Stimulated activated CD8-positive, alpha-beta memory T cell treated with anti-CD3 and anti-CD28 coated beads, Interleukin-12 subunit alpha, Interleukin-12 subunit beta, amount 100 ng/mL, for 1 hour (primary cell): ENCODE measurements at places on chromosomes 7 and 10.

DNA sequence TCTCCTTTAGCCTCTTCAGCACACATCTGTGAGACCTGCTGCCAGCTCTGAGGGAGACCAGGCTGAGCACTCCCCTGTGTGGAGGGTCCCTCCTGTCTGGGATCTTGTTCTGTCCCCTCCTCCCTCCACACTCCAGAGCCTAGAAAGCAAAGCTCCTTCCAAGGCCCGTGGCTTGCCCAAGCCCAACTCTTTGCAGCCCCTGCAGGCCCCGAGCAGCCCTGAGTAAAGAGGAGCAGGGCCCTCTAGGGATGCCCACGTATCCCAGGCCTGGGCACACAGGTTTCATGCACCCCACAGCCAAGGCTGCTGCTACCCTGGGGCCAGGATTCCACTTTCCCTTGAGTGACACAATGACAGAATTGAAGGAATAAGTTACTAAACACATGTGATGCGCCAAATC lies 24.0 kb downstream of the COBL start:
- no peak for DNase-seq

DNA sequence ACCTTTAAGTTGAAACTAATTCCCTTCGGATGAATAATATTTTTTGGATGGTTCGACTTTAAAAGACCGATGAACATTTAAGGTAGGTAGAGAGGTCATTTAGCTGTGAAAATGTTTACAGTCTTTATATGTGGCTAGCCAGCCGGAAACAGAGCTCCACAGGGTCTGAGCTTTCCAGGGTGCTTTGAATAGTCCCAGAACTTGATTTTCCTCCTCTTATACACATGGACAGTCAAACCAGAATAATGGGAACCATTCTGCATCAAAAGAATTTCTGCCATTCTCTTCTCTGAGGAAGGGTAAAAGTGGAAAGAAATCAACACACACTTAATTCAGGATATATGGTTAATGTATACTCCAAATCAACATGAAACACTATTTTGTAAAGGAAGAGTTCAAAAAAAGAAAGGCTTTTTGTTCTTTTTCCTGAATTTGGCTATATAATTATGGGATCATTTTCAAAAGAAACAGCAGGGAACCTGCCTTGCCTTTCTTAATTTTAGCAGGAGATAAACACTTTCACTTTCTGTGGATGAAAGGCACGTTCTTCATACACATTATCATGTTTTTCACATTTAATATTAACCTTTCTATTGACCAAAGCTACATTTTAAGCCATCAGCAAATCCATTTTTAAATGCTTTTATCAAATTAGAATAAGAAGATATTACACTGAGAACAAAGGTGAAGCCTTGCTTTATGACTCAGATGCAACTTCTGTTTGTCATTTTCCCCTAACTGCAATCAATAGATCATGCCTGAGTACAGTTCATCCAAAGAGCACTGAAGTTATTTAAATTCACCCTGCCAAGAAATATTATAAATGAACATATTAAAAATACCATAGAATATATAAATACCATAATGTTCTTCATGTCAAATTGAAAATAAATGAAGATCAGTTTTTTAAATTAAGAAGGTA lies 307.3 kb downstream of the THSD7A start:
- DNase-seq, result no peak

- no peak for DNase-seq
Observed at GRCh38 chr10:47217113-47217512, 82.9 kb upstream of the GDF10 start.

DNA sequence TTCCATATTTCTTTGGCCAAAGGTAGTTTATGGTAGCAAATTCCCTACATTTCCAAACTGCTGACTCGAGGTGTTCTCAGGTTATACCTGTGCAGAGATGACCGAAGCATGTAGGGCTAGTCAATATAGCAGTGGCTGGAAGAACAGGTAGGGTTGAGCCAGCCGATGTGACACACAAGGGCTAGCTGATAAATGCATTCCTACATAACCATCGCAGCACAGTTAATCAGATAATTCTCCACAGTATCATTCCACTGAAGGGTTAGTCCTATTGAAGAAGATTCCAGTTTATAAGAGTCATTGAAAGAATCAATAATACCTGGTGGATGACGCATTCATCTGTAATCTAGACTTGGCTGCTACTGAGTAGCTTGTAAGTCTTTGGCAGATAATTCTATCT lies 220.0 kb downstream of the KIF20B start:
- no peak for DNase-seq

- DNase-seq, result no peak
Observed at GRCh38 chr10:84606428-84606827, 278.0 kb downstream of the CCSER2 start.

DNA sequence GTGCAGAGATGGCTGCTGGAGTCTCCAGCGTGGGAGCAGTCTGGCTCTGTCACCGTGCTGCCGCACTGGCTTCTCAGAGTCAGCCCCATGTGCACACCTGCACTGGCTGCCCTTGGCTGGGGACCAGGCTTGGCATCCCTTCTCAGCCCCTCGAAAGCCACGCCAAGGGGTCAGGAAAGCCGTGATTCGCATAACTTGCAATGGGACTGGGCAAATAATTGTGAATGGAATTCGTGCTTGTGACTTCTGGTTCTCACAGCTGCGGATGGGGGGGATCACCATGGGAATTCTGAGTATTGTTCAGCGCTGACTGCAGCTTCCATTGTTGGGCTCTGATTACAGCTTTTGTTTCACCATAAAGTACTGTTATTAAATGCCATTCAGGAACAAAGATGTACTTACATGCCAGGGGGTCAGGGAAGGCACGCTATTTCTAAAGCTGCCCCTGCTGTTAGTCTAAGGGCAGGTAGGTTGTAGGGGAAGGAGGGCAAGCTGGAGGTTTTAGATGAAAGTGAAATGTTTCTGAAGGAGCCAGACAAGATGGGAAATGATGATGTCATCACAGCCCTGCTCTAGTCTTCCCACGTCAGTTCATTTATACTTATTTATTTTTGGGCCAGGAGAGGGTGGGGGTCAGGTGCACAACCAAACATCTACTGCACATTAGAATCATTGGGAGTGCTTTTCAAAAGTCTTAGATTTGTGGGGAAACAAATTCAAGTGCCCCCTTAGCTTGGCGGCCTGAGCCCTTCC lies 5.8 kb upstream of the PLEKHA1 start:
- DNase-seq, result no peak

GRCh38 chr10:58275261-58275660 lies 6.3 kb downstream of the CISD1 start:
- DNase-seq, result no peak

DNA sequence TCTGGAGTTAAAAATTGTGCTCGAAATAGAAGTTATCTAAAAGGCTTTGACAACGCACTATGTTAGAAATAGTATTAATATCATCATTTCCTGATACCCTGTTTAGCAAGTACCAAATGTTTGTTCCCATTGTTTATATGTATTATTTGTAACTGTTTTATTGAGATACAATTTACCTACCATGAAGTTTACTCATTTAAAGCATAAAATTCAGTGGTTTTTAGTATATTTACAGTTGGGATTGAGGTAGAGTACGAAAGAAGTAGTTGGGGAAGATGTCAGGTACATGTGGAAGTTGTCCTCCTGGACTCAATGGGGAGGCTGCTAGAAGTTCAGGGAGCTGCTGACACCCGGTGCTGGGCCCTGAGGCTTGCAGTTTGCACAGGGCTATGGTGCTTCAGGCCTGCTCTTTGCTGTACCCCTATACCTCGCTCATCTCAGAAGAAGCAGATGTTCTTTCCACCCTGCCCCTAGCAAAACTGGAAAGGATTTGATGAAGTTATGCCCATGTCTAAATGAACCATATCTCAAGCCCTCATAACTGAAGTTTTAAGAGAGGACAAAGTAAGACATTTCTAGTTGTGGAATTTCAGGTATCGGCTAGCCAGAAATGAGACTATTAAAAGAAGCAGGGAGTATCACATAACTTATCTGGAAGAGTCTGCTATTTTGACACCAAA lies 25.2 kb upstream of the WNT16 start:
- no peak for DNase-seq

- DNase-seq, result no peak
Observed at GRCh38 chr10:70807556-70807955, 8.2 kb upstream of the SGPL1 start.

DNA sequence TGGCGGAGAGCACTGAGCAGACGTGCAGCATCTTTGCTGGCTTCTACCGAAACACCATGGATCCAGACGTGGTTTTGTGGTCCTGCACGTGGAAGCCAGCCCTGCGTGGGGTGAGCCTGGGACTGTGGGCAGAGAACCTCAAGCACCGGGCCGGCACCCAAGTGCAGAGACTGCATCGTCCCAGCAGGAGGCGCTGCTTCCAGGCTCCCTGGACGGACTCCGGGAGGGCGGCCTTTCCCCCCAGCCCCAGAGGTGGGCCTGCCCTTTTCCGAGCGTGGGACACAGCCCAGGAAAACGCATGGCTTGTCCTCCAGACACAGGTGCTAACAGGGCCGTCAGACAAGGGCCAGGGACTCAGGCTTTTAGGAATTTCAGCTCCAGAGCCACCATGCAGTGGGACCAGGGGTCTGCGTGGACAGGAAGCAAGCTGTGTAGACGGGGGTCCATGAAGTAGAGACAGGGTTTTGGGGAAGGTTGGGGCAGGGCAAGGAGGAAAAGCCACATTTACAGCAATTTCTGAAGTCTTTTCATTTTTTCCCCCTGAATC lies 303.9 kb downstream of the WDR37 start:
- DNase-seq, result no peak

DNA sequence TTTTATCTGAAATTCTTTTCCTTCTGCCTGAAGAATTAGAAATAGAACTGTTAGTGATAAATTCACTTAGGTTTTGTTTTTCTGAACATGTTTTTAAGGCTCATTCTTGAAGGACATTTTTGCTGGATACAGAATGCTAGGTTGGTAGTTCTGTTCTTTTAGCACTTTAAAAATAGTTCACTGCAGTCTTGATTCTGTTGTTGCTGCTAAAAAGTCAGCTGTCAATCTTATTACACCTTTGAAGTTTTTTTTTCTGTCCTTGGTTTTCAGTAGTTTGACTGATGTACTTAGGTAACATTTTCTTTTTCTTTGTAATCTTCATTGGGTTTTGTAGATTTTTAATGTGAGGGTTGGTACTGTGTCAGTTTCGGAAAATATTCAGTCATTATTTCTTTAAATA lies 48.7 kb downstream of the C1GALT1 start:
- DNase-seq, result no peak

DNA sequence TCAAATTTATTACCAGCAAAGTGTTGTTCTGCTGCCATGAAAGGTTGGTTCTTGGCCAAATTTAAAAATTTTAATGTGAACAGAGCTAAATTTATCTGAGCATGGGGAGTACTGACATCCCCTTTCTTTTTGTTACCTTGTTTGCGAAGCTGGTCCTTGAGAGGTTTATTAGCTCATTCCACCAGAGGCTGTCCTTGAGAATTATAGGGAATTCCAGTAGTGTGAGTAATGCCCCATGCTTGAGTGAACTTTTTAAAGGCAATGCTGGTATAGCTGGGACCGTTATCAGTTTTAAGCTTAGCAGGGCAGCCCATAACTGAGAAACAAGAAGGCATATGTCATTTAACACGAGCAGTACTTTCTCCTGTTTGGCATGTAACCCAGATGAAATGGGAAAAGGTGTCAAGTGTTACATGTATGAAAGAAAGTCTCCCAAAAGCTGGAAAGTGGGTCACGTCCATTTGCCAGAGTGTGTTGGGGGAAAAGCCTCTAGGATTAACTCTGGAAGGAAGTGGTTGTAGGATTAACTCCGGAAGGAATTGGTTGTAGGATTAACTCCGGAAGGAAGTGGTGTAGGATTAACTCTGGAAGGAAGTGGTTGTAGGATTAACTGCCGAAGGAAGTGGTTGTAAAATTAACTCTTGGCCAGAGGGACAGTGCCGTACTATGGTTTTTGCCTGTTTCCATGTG lies 37.3 kb upstream of the AKR1C2 start:
- no peak for DNase-seq

DNA sequence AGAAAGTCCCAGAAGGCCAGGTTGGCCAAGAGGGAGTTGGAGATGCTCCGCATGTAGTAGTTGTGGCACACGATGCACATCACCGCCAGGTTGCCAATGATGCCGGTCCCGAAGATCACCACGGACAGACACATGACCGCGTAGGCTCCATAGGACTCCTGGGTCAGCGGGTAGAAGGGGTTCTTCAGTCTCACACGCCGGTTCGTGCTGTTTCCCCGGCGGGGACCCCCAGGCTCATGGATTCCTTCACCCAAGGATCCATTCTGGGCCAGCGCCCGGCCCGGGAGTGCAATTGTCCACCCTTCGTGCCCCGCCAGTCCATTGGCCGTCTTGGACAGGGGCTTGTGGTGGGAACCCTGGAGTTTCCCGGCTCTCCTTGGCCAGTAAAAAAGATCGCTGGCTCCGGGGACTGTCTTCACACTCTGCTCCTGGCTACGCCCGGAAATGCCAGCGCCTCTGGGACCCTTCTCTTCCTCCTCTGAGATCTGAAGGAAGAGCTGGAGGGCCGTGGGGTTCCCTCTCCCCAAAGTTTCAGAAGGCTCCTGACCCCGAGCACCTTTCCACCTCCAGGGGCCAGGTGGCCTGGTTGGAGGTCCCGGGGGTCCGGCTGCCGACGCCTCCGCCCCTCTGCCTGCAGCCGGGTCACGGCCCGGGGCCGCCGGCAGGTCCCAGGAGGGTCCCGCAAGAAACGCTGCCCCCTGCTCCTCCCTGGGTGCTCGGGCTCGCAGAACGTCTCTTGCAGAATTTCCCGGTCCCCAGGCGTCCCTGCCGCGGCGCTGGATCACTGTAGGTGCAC lies 1.3 kb downstream of the GPR37 start:
- no peak for DNase-seq

DNA sequence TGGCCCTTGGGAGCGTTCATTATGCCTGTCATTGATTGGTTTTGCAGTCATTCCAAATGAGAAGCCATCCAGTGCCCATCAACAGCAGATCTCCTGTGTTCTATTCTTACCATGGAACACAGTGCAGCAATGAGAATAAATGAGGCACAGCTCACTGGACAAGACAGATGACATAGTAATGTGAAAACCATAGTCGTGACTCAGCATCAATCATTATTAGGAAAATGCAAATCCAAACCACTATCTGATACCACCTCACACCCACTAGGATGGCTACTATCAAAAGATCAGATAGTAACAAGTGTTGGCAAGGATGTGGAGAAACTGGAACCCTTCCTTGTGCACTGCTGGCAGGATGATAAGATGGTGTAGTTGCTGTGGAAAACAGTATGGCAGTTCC lies 144.7 kb downstream of the ARHGAP22 start:
- DNase-seq, result no peak

GRCh38 chr10:110637558-110638053 lies 6.5 kb upstream of the RBM20 start:
- no peak for DNase-seq
